Stimulated activated CD4-positive, alpha-beta T cell treated with anti-CD3 and anti-CD28 coated beads, Interleukin-15, amount 100 ng/mL, for 48 hours (primary cell): ENCODE measurements at places on chromosomes 4 and X.

DNA sequence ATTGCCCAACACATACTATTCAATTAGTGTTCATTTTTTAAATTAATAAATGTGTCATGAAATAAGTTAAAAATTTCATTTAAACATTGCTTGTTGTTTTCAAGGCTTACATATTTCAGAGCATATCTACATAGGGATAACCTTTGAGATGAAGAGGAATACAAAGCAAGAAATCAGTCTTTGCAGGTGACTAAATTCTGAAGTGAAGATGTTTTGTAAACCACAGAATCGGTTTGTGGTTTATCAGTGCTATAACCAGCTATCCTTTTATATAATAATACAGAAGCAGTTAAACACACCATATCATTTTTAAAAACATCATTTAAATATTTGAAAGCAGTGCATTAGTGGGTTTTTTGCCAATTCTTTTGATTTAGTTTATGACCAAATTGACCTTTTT is 26.9 kb downstream of the FAM241A start:
- DNase-seq: no peak

GRCh38 chr4:89539374-89539773 is 231.8 kb upstream of the GPRIN3 start:
- no peak for DNase-seq

DNA sequence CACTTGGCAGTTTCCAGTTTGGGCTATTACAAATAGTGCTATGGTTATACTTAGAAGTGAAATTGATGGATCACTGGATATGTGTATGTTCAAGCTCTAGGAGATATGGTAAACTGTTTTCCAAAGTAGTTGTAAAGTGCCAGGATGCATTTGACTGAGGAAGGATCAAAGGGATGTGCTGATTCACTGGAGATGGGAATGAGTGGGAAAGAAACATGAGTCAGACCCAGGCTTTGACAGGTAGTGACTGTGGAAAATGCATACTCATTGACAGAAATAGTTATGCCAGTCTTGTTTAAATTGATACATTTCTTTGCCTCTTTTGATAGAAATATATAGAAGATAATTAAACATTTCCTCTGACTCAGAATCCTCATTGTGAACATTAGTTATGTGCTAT is 77.9 kb downstream of the CEP135 start:
- no peak for DNase-seq

DNA sequence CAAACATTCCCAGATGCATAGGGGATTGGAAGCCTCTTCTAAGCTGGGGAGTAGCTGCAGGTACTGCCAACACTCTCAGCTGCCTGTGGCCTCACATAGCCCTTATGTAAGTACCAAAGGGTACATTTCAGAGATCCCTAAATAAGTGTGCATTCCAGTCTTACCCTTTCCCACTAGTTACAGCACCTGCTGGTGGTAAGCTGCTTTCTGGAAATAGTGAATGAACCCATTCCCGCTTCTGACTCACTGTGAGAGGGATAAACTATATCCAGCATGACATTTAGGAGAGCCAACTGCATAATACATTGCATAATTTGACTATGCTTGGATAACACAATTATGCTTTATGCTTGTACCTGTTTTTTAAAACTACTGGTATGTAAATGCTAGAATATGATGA is 149.0 kb downstream of the FAM13A start:
- DNase-seq: no peak

DNA sequence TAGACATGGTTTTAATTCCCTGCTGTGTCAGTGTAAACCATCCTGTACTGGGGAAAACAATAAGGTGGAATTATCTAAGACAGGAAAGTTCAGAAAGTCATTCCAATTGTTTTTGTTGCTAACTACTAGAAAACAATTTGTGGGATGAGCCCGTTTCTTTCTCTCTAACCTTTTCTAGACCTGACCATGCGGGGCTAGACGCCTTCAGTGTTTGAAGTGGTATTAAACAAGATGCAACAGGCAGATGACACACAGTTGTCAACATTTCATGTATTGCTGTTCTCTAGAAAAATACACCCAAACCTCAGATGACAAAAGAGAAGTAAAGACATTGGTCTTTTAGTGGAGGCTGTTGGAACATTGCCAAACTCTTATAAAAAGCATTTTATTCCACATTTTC is 105.7 kb downstream of the FRAS1 start:
- DNase-seq: no peak

GRCh38 chr4:76283900-76284299 is 22.6 kb upstream of the STBD1 start:
- DNase-seq: no peak

DNA sequence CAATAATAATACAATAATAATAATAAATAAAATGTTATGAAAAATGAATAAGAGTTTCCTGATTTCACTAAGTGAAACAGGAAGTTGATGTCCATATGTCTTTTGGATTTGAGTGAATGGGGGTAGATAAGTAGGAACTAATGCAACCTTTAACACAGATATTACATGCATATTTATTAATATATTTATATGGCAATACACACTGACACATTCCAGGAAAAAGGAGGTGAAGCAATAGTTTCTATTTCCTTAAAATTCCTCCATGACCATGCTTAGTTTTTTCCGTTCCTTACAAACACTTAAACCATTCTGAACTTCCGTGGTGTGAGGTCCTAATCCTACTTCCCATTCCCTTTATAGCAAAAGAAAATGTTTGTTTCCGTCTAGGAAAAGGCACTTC is 48.3 kb downstream of the ATXN3L start:
- no peak for DNase-seq

- DNase-seq: no peak
Measured at GRCh38 chrX:19855700-19856381, 31.6 kb downstream of the SH3KBP1 start.

DNA sequence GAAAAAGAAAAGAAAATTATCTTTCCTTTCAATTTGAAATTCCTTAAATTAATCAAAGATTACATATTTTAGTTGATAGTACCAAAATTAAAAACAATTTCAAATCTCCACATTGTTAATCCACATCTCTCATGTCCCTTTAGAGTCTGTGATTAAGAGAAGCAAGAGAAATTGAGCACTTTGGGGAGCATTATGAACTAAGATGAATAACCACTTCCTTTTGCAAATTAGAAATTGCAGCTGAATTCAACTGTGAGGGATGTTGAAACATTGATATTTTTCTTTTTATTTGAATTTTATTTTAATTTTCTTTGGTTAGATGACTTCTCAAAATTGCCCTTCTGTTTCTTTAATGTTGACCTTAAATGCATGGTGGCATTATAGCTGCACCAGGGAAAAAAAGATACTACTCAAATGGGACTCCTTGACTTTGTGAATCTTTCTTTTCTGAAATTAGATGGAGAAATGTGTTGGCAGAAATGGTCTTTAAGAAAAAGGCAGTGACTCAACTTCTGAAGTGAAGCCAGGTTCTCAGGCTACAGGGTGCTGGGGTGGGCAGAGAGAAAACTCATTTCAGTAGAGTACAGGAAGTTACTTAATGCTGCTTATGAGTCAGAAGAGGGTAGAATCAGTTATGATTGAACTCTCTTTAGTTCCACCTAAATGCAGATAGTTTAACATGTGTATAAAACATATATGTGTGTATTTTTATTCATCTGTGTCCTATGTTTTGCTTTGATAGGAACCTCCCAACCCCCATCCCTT is 92.0 kb upstream of the TNIP3 start:
- DNase-seq: peak; percentile 49

- DNase-seq: peak; percentile 89
Measured at GRCh38 chrX:48574270-48575266, at the start of gene RBM3. RBM3 (plus strand) TSS chrX:48574484; CDS start chrX:48575181, 697 bp downstream.

DNA sequence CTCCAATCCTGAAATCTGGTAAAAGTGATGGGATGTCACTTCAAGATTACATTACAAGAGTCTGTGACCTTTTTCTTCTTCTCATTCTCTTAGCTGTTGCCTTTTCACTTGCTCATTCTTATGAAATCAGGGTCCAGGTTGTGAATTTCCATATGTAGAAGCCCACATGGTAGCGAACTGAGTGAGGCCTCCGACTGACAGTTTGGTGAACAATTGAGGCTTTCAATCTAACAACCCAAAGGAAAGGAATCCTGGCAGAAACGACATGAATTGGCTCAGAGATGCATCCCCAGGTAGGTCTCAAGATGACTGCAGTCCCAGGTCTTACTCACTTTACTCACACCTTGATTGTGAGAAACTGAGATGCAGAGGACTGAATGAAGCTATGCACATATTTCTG is 203.4 kb upstream of the FAT4 start:
- DNase-seq: no peak

GRCh38 chrX:119501511-119502148 is 33.4 kb downstream of the SLC25A5 start:
- DNase-seq: no peak

- no peak for DNase-seq
Measured at GRCh38 chrX:120429776-120430540, 39.1 kb downstream of the LAMP2 start.

DNA sequence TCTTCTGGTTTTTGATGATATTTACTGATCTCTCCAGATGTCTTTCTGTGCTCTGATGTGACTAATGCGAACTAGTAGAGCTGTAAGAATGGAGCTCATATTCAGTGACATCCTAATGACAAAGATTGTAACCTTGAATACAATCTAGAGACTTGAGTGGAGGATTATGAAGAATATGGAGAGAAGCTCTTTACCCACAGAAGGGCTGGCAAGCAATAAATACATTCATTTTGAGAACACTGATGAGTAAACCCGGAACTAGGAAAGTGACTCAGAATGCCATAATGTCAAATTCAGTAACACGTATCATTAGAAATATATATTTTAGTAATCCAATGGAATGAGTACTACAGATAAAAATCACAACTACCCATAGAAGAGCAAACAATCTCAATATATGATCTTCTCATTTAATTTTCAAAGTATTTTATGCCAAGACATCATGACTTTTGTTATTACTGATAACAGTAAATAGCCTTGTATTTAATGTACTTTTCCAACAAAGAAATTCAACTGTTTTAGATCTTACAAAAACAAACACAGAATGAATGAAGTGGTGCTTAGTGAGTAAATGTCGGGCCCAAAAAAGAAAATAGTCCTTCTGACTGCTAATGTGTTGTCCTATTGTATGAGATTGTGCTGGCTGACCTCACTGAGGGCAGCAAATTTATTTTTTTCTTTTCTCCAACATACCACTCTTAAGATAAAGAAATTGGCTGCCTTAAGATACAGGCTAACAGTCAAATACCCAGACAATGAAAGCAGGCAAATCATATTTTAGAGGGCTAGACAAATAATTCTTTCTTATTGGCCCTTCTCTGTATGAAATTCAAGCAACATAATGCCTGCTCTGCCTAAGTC is 49.2 kb upstream of the HDAC8 start:
- no peak for DNase-seq

DNA sequence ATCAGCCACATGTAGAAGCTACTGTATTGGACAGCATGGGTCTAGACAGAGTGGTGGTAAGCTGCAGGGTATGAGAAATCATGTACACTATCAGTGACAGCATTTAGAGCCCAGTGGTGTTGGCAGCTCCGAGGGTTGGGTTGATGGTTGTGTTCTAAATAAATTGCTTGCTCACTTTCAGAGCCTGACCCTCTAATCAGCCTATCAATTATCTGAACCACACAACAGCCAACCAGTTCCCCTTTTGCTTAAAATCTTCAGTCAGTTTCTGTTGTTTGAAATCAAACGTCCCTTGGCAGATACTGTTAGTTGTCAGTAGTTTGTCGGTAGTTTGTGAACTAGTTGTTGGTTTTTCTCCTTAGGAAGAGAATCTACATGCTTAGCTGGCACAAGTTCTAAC is 99.8 kb upstream of the RAI2 start:
- no peak for DNase-seq

GRCh38 chr4:2808001-2808400 is 15.1 kb downstream of the SH3BP2 start:
- no peak for DNase-seq

DNA sequence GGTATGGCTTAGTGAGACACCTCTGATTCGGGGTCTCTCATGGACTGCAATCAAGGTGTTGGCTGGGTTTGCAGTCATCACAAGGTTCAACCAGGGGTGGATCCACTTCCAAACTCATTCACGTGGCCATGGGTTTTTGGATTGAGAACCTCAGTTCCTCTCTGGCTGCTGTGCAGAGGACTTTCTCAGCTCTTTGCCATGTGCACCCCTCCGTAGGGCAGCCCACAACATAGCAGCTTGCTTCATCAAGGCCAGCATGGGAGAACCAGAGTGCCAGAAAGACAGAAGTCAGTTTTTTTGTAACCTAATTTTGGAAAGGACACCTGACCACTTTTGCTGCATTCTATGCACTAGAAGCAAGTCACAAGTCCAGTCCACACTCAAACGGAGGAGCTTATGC is 154.9 kb downstream of the PJA1 start:
- no peak for DNase-seq

DNA sequence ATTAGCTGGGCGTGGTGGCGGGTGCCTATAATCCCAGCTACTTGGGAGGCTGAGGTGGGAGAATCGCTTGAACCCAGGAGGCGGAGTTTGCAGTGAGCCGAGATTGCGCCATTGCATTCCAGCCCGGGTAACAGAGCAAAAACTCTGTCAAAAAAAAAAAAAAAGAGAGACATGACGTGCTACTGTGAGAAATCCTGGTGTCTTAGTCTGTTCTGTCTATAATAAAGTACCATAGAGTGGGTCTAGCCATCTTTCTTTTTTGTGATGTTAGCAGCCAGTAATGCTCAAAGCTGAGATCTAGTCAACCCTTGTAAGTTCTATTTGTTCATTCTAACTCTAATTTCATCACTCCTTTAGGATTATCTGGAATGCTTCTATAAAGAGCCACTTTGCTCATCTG is 38.9 kb downstream of the CLDN34 start:
- DNase-seq: no peak

GRCh38 chr4:184343502-184344177 is 126.0 kb upstream of the ENPP6 start:
- DNase-seq: peak; percentile 22
